ENCODE measurements at places on chromosomes 5 and 9. TPM values are rescaled to one million over a fixed set of nuclear protein-coding genes. Genes with fewer than 3 reads are reported as not detected.
A peak's percentile ranks its signal among the peaks of the same experiment; 100 is the strongest.

The MOB3B gene
- total RNA-seq, result under 0.01 TPM

GRCh38 chr9:35540315-35540714, 50.4 kb downstream of the RUSC2 start:
- DNase-seq, result no peak

DNA sequence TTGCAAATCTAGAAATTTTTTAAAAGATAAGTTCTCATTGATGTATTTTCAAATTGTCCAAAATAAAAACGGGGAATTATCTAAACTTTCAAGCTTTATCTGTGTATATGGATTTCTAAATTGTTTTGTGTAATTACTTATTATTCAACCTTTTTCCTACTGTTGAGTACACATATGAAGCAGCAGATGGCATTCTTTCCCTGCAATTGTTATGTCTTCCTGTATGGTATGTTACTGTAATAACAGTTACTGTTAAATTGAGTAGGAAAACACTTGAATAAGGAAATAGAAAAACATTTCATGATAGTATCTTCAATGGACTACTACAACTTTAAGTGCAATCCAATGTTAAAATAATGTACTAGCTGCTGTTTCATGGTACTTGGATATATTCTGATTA, 124.8 kb downstream of the RANBP17 start:
- DNase-seq, result peak; percentile 42

GRCh38 chr5:67297376-67297775, 100.8 kb upstream of the CD180 start:
- no peak for DNase-seq

DNA sequence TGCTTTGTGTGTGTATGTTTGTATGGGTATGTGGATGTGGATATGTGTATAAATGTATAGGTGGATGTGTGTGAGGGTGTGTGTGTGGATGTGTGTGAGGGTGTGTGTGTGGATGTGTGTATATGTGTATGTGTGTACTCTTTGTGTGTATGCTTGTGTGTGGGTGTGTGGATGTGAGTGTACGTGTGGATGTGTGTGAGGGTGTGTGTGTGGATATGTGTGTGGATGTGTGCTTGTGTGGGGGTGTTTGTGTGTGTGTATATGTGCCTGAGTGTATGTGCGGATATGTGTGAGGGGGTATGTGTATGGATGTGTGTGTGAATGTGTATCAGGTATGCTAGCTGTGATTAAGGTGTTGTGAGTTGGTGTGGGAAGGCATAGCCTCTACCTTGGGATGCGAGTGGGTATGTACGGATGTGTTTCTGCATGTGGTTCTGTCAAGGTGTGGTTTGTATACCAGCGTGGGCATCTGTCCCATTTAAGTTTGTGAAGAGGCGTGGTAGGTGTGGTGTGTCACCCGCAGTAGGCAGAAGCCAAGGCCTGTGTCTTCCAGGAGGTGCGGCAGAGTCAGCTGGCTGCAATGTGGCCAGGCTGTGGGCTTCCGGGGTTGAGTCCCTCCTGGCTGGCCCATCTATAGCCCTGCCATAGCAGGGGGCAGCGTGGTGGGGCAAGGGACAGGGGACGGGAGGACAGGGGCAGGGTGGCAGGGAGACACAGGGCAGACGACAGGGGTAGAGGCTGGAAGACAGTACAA, 155.8 kb downstream of the DAB2IP start:
- DNase-seq, result no peak
